Nephron progenitor cell (in vitro differentiated cells): ENCODE measurements at places on chromosomes 7 and 10.

GRCh38 chr10:123257904-123258456, 103.8 kb downstream of the BUB3 start:
- DNase-seq, result no peak

- DNase-seq, result no peak
These were observed 46.4 kb upstream of the RSBN1L start for GRCh38 chr7:77649716-77650349.

- DNase-seq, result no peak
These were observed 5.4 kb downstream of the HECW1 start for GRCh38 chr7:43117861-43118260.

DNA sequence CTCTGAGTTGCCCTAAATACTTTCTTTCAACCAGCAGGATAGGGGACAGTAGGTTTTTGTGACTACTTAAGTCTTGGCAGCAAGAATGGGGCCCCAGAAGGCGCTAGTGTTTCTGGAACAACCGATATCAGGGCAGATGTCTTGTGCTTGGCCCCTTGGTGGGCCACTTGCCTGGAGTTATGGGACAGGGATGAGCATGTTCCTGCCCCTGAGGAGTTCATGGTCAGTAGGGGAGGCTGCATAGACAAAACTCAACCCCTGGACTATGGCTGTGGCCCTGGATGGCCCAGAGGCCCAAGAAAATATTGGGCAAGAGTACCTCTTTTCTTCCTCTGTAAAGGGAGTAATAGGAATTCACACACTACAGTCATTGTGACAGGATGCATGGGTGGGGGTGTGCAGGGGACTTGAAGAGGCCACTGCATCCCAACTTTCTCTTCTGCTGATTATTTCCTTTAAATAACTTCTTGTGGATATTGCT, 57.7 kb upstream of the IGFBP3 start:
- no peak for DNase-seq

GRCh38 chr7:36951257-36951697, 227.0 kb upstream of the AOAH start:
- DNase-seq, result no peak

- peak; percentile 33 for DNase-seq
These were observed at the start of gene SEMA3A for GRCh38 chr7:84194484-84195271. Gene SEMA3A (minus strand): TSS chr7:84194789. CDS start chr7:84194586, 203 bp downstream.

- DNase-seq, result no peak
These were observed 96.8 kb upstream of the SAMD8 start for GRCh38 chr10:75014516-75015230.

DNA sequence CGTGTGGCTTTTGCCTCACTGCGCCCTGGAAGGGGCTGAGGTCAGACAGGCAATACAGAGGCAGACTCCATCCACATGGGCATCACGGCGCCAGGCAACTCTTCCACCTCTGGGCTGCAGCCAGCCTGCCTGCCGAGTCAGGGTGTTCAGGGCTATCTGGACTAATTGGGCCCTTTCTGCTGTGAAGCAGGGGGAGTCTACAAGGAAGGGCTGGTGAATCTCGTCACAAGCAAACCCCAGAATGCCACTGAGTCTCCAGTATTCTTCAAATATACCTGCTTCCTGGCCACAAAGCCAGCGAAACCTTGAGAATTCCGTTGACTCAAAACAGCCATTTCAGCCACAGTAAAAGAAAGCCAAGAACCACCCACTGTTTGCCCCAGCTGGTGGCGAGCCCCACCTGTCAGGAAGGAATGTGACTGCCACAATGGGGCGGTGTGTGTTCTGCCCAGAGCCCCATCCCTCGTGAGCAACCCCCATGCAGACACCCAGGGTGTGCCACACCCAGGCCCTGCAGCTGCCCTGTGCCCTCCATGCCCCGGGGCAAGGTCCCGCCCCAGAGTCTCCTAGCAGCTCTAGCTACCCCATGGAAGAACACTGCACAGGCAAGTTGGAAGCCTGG, 117.3 kb downstream of the FAM53B start:
- DNase-seq, result no peak

GRCh38 chr7:90723233-90723632, 127.1 kb downstream of the CDK14 start:
- no peak for DNase-seq

DNA sequence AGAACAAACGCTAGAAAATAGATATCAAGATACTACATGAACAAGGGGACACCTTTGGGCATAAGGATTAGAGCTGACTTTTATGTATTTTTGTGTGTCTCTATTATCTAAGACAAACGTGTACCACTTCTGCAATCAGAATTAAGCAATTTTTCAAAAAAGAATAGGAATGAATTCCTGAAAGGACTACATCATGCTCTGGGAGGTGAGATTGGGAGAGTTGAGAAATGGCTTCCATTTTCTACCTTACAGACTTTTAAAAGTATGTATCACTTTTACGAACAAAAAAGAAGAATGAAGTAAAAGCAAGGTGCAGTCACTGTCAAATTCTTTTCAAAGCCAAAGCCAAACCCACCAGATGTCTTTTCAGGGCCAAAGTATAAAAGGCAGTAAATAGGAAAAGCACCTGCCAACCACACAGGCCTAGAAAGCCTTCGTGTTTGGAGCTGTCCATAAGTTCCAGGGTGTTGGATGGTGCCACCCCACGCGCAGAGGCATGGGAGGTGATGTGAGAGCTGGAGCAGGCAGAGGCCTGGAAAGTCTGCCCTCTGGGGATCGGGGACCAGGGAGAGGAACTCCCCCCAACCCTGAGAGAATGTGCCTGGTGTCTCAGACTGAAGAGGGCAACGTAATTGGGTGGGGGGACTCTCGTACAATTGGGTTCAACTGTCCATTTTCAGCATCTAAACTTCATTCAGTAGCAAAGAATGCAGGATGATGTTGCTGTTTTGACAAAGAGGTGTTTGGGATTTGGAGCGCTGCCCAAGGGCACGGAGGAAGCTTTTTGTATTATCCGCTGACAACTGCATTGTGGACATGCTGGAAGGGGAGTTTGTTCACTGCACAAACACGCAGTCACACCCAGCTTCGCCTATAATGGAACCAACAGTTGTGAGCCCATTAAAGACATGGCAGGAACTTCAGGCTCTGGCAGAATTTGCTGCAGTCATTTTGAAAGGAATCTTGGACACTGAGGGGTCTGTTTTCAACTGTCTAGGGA, 17.6 kb upstream of the CTBP2 start:
- no peak for DNase-seq

DNA sequence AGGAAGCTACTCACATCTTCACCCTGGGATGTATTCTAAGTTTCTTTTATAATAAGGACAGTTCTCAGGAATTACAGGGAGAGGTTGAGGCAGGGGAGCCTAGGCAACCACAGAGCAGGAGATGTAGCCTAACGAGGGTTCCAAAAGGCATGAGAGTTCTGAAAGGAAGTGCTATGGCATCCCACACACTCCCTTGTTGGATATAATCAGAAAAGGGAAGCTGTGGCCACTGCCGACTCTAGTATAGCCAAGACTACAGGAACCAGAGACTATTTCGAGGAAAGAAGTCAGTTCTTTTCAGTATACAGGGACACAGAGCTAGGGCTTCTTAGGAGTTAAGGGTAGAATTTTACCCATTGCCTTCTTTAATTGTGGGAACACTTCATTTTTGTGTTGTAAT, 11.0 kb downstream of the PRR15 start:
- no peak for DNase-seq

GRCh38 chr7:55271069-55271626, 94.0 kb upstream of the LANCL2 start:
- no peak for DNase-seq

DNA sequence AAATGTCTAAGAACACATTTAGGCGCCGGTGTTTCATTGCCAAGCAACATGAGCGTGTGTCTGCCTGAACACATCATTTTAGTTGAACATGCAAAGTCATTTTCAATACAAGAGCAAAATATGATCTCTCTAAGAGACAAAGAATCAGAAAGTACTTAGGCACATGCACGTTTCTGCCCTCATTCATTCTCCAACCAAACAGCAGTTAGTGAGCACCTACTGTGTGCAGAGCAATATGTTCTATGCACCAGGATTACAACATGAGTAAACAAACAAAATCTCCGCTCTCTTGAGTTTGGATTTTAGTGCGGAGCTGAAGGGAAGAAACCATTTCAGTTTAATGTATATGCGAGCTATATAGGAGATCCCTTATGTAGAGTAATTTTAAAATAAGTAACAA, 71.6 kb upstream of the KLF6 start:
- DNase-seq, result no peak

- no peak for DNase-seq
These were observed 74.8 kb downstream of the CDK1 start for GRCh38 chr10:60853107-60853506.

DNA sequence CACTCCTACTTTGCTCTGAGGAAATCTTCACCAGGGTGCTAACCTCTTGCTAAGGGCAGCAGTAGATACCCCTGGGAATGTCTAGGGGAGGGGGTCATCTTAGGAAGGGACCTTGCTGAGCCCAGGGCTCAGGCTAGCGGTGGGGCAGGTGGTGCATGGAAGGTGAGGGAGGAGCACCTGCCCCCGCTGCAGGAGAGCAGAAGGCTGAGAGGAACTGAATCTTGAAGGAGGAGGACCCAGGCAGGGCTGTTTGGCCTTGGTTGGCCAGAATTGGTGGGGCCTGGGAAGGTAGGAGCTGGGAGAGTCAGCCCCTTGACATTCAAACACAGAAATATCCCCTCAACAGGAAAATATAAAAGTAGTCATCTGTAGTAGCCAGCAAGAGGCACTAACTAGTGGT, 7.0 kb downstream of the CALHM3 start:
- no peak for DNase-seq

DNA sequence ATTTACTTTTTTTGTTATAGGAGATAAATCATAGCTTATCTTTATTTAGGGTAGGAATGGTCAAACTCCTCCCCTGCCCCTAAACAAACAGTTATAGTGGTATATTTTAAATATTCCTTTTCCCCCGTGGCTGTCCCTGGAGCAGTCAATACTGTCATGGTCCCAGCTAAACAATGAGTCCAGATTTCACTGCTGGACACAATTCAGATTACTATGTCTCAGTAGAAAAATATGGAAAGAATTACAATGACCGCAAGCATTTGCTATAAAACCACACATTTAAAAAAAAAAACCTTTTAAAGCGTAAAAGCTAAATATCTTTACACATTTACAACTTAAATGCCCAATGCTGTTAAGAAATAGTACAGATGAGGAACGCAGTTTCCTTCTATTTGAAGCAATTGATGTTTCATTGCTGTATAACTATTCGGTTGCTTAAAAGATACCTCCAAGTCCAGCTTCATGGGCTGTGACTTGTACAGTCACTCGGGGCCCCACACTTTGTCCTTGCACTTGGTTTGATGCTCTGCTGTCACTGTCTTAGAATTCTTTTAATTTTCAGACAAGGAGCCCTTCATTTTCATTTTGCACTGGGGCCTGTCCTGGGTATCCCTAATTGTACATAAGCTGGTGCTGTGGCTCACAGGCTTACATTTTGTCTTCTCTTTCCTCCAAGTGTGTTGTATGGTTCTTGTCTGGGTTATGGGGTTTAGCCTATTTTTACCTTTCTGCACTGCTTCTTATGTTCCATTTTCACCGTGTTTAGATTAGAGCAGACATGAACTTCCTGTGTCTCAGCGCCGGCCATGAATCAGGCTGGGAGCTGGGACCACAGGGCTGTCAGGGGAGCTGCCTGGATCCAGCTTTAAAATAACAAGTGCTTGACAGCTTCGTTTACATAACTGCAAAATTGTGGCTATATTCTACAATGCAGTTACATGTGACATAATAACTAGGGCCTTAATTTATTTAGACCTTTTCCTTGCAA, 530.2 kb upstream of the FZD8 start:
- peak; percentile 27 for DNase-seq

DNA sequence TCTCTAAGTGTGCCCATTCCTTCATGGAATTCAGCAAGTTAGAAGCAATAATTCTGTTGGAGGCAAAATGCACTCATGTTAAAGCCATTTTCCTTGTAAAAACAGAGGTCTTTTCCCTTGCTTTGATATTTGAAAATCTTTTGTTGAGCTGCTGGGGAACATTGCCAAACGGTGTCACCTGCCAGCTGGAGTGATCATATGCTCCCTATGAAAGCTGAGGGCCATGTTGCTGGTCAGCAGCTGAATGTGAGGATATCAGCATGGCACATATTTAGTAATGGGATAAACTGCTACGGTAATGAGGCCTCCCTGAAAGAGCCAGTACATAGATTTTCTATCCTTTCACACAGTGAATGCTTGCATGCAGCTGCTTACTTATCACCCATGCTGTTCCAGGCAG, 224.3 kb downstream of the THSD7A start:
- DNase-seq, result no peak

- no peak for DNase-seq
These were observed 28.3 kb upstream of the MRLN start for GRCh38 chr10:59781511-59781910.

DNA sequence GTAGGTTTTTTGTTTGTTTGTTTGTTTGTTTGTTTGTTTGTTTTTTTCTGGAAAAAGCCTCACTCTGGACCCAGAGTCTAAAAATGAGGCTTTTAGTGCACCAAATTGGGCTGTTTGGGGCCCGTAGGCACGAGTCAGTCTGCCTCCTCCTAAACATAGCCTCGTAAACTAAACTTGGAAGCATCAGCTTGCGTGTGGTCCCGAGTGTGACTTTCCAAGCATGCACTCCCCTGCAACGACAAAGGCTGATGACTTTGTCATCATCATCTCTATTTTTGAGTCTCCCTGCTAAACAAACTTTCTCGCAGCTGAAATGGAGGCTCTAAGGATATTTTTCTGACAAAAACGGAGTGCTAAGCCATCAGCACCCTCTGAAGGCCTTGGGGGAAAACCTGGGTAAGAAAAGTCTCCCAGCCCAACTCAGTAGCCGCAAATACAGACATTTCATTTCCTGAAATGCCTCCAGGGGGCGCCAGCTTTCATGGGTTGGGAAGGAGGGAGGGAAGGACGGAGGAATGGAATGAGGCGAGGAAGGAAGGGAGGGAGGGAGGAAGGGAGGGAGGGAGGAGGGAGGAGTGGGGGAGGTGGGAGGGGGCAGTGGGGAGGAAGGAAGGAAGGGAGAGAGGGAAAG, 245.9 kb downstream of the KCNMA1 start:
- peak; percentile 92 for DNase-seq

DNA sequence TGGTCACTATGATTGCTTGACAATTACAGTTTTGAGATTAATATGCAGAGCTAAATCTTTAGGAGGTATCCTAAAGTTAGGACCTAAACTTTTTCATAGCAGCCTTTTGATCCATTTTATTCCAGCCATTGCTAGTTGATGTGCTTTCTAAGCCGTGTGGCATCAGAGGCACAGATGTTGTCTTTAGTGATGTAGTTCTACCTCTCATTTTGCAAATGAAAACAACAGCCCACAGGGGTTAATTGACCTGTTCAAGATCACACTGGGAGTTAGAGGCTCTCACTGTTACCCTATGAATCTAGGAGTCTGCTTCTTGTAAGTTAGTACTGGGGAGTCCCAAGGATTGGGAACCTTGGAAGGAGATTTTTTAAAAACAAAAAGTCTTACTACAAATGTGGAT, 10.6 kb downstream of the AUTS2 start:
- no peak for DNase-seq

- no peak for DNase-seq
These were observed 878.9 kb downstream of the TYW1 start for GRCh38 chr7:67875558-67875957.

GRCh38 chr10:86043236-86043635, 323.4 kb downstream of the GRID1 start:
- DNase-seq, result no peak
